Esophagus squamous epithelium (tissue), 5 donors: ENCODE measurements at places on chromosomes 2 and 18. TPM values are rescaled to one million over a fixed set of nuclear protein-coding genes. Genes with fewer than 3 reads are reported as not detected.

RBM43 gene
- total RNA-seq, result 2.5 TPM

NEB gene
- total RNA-seq, result 0.23 TPM

CIDEA gene
- not detected for total RNA-seq

CHRND gene
- total RNA-seq, result not detected

CCDC141 gene
- total RNA-seq, result 0.26 TPM

GRCh38 chr2:240622060-240622411 is 3.2 kb upstream of the GPR35 start:
- no peak for DNase-seq

DNA sequence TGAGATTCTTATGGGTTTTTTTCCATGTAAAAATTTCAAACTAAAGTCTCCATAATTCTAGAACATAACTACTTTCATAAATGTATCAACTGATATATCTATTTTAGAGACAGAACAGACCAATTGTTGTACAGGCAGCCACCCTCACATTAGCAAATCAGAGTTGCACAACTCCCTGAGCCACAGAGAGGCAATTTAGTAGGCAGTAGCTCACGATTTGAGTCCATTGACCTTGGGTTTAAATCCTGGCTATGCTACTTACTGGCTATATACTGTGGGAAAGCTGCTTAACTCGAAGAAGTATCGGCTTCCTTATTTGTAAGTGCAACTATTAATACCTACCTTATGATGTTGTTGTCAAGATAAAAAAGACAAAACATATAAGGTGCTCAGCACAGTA is 16.2 kb downstream of the MTIF2 start:
- DNase-seq, result no peak

DNA sequence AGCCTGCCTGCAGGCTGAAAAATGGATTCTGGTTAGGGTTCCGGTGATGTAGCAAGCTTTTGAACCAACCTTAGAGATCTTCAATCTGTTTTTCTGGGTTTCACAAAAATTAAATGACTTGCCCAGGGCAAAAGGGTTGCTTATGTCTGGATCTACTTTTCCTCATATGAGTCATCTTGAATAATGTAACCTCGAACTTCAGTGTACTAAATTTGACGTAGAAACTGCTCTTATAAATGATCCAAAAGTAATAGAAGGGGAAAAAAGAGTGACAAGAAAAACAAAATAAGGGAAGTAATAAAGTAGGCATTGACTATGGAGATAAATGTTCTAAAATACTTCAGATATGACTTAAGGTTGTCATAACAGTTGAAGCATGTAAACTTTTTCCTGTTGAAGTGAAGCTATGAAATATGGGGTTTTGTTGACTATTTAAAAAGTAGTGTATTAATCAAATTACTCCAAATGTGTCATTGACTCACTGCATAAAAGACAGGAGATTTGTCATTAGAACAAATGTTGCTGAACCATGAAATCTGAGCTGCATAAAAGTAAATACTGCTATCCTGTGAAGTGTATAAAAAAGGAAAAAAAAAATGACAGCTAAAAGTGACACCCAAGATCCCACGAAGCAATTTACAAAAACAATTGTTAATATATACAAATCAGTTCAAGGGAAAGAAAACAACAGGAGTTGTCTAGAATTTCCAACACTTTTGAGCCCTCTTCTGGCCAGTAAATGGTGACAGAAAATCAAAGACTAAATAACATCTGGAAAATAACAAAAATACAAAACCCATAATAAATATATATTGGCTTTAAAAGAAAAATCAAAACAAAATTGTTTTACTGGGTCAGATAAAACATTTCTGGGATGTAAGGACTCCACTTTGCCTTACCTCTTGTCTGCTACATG is 103.6 kb upstream of the SERPINE2 start:
- no peak for DNase-seq

- no peak for DNase-seq
Measured at GRCh38 chr2:83186105-83186760, 1272.8 kb downstream of the SUCLG1 start.

- DNase-seq, result no peak
Measured at GRCh38 chr2:108612514-108613183, 78.4 kb downstream of the LIMS1 start.

- no peak for DNase-seq
Measured at GRCh38 chr18:65994302-65994701, 243.5 kb downstream of the CDH7 start.

GRCh38 chr2:231680992-231681852 is 27.1 kb upstream of the PTMA start:
- no peak for DNase-seq

- DNase-seq, result no peak
Measured at GRCh38 chr2:60159519-60159918, 393.9 kb downstream of the BCL11A start.

DNA sequence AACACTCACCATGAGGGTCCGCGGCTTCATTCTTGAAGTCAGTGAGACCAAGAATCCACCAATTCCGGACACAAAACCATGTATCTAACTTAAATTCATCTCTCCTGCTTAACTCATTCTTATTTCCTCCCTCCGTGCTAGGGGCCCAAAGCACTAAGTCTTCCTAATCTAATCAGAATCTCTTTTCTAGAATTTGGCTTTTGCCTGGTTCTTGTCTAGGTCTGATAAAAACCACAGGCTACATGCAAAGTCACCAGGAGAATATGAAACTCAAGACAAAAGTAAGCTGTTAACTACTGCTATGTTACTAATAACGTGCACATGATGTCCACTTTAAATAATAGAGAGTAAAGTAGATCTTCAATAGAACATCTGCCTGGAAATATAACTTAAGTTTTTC is 69.9 kb downstream of the TRIP12 start:
- no peak for DNase-seq

- no peak for DNase-seq
Measured at GRCh38 chr2:44135771-44136170, 32.9 kb upstream of the PPM1B start.

GRCh38 chr2:25090801-25091200 is 48.9 kb downstream of the EFR3B start:
- DNase-seq, result no peak

DNA sequence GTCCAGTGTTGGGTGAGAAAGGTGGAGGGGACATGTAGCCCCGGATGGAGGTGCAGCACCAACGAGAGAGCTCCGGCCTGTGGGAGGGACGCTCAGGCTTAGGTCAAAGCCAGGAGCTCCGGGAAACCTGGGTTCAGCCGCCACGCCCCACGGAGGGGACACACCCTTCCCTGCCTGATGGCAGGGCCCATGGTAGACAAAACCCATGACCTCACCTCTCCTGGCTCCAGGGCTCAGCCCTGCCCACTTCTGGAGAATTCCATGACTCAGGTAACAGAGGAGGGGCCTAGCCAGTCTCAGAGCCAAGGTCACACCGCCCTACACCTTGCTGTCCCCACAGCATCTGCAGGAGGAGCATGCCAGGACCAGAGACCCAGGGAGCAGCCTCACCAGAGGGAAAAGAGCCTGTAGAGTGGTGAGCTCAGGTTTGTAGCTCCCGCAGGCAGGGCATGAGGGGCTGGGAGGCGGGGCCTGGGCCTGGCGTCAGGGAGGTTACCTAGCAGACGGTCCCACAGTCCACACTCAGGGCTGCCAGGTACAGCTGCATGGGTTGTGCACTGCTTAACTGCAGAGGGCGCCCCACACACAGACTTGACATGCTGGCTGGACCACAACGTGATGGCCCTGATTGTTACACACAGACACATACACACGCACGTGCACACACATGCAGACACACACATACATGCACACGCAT is 70.8 kb upstream of the SMAD7 start:
- no peak for DNase-seq

DNA sequence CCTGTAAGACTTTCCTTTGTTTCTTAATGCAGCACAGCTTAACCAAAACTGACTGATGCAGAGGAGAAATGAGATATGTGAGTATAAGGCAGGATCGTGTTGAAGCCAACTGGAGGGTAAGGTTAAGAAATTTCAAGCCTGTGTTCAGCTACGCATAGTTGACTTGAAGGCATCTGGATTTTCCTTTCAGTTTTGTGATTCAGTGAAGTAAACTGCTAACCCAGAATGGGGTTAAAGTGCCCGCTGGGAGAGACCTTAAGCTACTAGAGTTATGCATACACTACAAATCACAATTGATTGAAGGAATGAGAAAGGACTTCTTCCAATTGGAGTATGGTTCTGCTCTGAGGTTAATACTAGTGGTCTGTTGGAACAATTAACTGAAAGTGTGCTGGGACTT is 22.6 kb downstream of the THSD7B start:
- no peak for DNase-seq

DNA sequence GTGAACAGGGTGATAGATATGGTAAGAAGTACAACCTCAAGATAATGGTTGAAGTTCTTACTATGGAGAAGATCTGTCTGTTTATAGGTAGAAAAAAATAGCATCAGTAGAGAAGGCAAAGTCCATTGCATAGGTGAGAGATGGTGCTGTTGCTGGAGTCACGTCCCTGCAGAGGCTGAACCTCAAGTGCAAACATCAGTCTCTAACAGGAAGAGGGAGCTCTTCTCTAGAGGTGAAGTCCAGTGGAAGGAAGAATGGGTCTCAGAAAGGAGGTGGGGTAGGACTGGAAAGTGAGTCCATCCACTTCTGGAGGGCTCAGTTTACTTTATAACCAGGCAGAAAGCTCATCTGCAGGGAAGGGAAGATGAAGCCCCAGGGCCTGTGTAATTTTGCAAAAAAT is 337.7 kb downstream of the MEIS1 start:
- no peak for DNase-seq

DNA sequence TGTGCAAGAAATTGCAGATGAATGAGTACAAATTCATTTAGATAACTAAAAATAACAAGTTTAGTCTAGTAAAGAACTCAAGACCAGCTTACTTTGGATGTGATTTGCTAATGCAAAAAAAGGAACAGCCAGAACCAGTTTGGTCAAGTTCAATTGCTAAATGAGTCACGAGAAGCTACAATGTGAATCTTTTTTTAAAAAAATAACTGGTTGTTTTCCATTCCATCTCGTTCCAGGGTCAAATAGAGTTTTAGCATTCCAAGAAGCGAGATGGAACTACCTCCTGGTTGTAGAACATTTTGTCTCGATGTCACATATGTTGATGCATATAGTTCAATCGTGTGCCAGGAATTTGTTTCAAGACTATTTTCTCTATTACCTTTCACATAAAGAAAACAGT is 65.0 kb upstream of the IKZF2 start:
- DNase-seq, result no peak

DNA sequence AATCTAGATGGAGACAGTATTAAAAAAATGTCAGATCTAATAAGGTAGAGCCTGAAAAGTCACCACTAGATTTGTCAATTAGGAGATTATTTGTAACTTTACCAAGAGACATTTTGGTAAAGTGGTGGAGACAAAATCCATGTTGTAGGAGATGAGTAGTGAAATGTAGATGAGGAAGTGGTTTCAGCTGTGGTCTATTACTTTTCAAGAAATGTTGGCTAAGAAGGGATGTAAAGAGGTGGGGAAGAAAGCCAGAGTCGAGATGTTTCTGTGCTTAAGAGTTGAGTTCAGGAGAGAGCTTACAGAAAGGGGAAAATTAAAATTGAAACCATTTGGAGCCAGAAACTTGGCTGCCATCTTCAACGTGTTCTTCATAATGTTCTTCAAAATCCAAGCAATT is 22.2 kb downstream of the ACVR2A start:
- no peak for DNase-seq

DNA sequence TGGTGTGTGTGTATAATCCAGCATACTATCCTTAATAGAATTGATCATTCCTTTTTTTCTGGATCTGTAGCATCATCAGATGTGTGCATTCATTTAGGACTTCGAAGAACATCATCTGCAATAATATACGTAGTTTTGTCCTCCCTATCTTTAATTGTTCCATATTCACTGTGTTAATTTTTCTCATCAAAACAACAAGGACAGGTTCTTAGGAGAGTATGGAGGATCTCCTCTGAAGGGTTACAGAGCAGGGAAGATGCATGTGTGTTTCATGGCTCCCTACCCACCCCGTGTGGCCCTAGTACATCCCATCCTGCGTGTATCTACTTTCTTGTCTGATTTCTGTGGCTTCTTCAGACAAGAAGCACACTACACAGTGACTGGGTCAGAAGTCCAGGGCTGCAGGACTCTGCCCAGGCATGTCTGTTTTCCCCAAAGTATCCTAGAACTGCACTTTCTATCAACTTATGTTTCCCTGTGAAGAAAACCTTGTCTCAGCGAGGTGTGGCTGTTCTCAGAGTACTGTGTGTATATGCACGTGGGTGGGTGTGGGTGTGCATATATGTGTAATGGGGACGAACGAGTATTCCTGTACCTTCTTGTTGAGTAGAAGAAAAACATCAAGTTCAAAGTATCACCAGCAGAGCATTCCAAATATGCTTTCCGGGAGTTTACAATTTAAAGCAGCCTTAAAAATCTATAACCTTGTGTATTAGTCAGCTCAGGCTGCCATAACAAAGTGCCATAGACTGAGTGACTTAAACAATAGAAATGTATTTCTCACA is 220.4 kb upstream of the FOSL2 start:
- DNase-seq, result no peak

GRCh38 chr2:241991299-241991698 is 121.8 kb downstream of the RTP5 start:
- DNase-seq, result no peak

- DNase-seq, result no peak
Measured at GRCh38 chr18:49814147-49814499, 790 bp upstream of the ACAA2 start.

DNA sequence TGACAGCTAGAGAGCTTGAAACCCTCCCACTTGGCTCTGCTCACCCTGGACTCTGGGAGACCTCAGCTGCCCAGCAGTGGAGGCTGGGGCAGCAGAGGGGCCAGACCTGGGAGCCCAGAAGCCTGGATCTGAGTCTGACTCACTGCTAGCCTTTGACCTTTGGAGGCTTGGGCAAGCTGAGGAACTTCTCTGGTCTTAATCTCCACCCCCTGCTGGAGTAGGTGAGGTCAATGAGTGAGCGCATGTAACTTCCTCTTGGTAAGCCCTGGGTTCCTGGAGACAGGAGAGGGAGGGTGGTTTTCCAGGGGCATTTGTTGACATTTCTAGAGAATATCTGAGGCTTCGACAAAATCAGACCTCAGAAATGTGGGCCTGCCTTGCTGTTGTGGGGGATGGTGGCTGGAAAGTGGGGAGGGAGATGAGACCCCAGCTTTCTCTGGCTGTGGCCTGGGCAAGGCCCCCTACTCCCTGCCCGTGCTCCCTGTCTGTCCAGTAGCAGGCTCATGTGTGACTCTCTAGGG is 73.0 kb upstream of the YWHAQ start:
- DNase-seq, result no peak

DNA sequence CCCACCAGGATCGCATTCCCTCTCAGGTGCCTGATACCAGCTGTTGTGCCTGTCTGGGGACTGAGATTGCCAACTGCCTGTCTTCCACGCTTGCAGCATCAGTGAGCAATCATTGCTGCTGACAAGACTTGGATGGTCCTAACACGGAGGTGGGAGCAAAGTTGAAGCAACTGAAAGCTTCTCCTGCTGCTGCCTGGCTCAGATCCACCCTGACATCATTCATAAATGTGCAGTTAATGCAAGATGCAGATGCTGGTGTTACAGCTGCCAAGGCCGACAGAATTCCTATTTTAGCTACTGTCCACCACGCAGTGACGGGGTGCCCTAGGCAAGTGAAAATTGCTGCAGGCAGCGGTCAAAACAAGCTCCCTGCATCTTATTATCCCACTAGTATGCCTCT is 131.4 kb downstream of the VWC2L start:
- no peak for DNase-seq
